ENCODE measurements at places on chromosomes 11 and 22. TPM values are rescaled to one million over a fixed set of nuclear protein-coding genes. Genes with fewer than 3 reads are reported as not detected.

DNA sequence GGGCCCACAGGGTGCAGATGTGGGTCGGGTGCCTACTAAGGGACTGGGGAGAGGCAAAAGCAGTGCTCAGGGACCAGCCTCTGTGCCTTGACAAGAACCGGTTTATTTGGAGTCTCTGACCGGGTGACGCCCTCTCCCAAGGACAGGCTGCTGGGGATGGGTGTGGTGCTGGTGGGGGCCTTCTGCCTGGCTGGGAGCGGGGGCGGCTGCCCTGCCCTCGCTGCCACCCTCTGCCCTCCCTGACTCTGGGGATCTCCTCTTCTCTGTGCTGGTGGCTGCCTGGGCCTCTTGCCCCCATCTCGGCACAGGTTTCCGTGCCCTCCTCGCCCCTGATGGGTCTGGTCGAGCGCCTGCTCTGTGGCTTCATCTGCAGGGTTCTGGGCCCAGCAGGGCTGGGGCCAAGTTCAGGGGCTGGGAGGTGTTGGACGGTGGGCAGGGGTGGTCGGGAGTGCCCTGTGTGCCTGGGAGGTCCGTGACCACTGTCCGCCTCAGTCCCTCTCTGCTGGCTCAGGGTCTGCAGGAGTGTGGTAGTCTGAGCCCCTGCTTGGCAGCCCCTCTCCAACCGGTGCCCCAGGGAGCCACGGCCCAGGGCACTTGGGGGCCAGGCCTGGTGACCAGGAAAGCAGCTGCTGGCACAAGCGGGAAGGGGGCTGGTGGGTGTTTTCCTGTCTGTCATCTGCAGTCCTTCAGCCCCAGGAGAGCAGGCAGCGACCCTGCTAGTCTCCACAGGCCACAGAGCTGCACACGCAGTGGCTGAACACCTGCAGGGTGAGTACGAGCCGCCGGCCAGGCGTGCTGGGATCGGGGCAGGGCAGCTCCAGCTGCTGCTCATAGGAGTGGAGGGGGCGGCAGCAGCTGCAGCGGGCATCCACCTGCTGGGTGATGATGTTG, 23.5 kb downstream of the MUC6 start:
- no peak for DNase-seq

DNA sequence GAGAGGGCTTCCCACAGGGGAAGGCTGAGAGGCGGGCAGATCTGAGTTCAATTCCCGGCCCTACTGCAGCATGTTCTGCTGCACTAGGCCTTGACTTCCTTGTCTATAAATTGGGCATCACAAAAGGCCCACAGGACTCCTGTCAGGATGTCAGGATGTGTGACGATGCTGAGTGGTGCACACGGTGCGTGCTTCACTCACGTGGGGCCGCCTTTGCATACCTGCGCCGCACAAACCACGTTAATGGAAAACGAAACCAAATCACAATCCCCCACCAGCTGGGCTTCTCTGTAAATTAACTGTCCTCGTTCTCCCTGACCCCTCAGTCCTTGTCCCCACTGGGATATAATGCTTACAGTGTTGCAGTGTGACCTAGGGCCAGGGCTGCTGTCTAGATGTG, 32.3 kb upstream of the TSPAN18 start:
- no peak for DNase-seq

DNA sequence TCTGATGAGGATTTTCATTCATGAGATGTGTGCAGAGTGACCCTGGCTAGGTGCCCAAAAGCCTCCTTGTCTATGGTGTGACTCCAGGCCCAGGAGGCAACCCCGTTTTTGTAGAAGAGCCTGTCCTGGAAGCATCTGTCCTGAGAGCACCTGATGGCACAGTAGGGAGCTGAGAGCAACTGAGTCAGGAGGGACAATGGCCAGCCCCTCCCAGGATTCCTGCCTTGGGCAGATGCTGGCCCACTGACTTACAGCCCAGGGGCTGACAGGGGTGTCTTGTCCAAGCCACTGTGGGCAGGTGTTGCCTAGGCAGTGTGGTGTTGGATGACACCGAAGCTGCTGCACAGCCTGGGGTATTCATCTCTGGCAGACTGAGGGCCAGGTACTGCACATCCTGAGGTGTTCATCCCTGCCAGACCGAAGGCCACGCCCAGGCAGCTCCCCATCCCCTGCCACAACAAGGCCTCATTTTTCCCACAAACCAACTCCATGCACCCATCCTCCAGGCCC, 3.2 kb upstream of the RFPL2 start:
- no peak for DNase-seq

- DNase-seq = no peak
These were observed 1.2 kb downstream of the NDUFC2 start for GRCh38 chr11:78078218-78079167.

GRCh38 chr11:6598555-6598954, 4.9 kb downstream of the RRP8 start:
- no peak for DNase-seq

GRCh38 chr22:39148727-39149535, 3.5 kb downstream of the CBX7 start:
- peak; percentile 72 for DNase-seq

- DNase-seq = peak; percentile 77
These were observed 54.1 kb upstream of the B3GAT1 start for GRCh38 chr11:134466156-134466555.

DNA sequence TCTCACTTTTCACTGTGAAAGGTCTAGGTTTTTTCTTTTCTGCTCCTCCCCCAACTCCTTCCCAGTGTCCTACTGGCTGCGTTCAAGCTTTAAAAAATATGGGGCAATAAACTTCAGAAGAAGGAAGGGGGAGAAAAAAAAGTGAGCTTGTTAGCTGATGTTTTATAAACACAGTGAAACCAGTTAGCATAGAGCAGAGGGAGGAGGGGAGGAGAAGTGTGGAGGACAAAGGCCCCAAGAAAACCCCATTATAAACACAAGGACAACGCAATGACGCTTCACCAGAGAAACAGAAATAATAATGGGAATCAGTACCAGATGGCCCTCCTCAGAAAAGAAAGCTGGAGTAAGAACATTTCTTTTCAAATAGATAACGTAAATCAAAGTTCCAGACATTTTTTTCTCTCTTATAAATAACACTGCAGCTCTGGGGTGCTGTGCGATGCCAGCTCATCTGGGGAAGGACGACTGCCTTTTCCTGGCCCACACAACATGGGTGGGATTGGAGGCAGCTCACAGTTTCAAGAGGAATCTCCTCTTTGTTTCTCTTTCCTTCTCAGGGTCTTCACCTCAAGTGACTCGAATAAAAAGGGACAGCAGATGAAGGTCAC, 235.4 kb upstream of the NARS2 start:
- DNase-seq = no peak

DNA sequence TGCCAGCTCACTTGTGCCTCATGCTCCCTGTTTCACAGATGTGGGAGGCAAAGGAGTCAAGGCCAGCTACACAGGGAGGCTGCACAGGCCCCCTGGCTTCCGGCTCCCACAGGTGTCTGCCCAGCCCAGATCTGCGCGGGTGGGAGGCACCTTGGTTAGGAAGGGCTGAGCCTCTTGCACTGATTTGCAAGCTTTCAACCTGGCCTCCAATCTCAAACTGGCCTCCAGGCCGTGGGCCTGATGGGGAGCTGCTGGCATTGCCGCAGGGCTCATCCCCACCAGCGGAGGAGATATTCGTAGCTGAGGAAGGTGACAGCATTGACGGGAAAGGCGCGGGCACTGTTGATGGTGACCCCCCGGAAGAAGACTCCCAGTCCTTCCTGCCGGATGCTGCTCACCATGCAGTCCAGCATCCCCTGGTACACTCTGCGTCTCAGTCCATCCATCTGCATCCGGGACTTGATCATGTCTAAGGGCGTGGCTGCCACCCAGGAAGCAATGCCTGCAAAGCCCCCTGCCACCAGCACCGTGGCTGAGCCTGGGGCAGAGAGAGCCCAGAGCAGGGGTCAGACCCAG, 6.2 kb downstream of the SLC25A45 start:
- no peak for DNase-seq

DNA sequence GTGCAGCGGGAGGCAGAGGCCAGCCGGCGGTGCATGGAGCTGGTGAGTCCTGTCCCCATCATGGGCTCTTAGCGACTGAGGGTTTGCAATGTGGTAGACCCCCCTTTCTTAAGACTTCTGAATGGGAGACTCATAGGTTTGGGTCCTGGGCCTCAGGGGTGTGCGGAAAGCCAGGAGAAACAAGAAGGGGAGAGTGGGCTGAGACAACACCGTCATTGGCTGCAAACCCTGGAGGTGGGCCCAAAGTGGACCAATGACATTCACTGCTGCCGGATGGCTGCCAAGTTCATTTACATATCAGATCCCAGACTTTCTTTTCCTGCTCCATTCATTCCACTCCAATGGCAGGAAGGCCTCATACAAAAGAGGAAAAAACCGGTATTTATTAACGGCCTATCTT, 213.3 kb downstream of the MYO18B start:
- DNase-seq = no peak

DNA sequence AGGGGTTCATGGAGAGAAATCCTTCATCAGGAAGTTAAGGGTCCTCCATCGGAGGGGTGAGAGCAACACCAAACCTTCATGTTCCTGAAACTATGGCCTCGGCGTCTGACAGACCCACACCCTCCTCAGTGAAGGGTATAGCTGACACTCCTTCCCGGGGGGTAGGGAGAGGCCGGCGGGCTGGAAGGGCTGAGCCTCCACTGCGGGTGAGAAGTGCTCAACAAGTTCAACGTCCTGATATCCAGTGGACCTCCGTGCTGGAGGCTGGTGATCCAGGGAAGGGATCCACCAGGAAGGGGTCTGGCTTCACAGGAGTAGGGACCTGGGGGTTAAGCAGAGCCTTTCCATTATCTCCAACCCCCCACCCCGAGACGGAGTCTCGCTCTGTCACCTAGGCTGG, 12.3 kb downstream of the CARS1 start:
- DNase-seq = no peak

DNA sequence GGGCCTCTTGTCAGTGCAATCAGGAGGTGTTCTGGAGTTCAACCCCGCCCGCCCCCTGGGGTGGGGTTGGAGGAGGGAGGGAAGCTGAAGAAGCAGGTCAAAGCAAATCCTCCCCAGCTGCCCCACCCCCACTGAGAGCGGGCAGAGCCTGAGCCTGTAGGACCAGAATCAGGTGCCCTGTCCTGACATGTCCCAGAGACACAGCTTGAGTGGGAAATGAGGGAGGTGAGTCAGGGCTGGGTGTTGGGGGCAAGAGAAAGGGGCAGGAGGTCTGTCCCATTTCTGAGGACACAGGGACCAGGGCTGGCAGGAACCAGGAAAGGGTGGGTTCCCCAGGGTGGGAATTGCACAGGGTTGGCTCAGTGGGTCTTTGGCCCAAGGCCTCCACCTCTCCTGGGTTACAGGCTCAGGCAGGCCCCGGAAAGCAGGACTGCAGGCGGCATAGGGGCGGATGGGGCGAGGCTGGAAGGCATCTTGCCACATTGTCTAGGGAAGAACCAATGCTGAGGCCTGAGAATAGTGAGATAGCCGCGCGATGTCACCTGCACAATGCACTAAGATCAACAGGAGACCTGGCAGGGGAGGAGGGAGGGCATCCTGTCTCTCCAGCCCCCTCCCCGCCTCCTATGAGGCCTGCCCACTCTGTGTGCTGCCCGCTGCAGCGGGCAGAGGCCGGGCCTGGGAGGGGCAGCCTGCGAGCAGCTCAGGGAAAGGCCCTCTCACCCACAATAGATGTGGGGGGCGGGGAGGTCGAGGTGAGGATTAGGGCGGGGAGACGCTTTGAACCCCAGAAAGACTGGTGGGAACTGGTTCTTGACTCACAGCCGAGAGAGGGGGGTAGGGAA, 32.4 kb downstream of the NECTIN1 start:
- peak; percentile 44 for DNase-seq

MMP3 gene
- 0.48 TPM for total RNA-seq

PIWIL4 gene
- 9.6 TPM for total RNA-seq

ARHGAP20 gene
- total RNA-seq = 2.6 TPM

Data from transverse colon (tissue), 4 donors.